ENCODE measurements at places on chromosomes 1 and 21.

GRCh38 chr1:4380564-4381168, 273.7 kb upstream of the AJAP1 start:
- no peak for DNase-seq

DNA sequence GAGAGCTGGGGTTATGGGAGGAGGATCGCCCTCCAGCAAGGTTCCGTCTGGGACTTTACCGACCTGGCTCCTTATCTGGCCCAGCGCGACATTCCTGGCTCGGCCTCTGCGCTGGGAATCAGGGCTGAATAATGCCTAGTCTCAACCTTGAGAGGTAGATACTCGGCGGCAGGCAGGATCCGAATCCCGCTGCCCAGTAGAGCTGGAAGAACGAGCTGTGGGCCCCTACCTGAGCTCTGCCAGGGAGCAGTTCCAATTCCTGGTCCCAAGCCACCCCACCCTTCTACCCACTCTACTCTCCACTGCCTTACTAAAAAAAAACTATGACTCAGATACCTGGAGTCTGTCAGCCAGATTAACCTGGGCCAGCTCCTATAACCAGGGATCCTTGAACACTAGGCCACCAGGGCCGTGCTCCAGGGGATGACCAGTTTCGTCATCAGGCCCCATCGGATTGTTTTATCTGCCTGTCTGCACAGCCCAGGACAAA, 53.6 kb downstream of the RHBG start:
- DNase-seq, result no peak

- no peak for DNase-seq
These were observed 41.8 kb upstream of the RALGPS2 start for GRCh38 chr1:178683291-178683690.

DNA sequence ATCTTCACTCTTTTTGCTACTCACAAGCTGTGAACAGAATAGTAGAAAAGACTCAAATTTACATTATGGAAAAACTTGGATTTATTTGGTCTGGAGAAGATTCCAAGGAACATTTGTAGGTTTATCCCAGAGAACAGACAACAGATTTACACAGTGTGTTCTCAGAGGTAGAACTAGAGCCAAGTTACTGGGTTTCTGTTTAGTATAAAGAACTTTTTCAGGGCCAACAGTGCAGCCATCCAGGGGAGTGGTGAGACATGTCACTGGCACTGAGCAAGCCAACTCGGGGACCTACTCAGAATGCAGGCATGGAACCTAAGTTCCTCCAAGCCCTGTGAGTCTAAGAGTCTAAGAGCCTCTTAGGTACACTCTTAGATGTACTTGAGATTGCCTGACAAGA, 142.6 kb downstream of the OMA1 start:
- no peak for DNase-seq

DNA sequence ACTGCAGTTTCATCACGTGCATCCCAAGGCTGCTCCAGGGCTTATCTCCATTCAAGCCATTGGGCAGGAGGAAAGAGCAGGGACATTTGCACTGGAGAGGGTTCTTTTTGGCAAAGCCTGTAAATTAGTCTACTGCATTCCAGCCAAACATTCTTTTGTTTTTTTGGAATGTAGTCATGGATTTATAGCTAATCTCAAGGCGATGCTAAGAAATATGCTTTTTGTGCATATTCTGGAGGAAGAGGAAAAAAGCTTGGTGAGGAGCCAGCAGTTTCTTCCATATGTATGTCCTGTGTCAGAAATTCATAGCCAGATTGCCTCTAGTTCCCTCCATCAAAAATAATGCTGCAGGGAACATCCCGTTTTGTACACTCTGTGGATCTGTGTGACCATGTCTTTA, 221.4 kb downstream of the BACH1 start:
- DNase-seq, result no peak

DNA sequence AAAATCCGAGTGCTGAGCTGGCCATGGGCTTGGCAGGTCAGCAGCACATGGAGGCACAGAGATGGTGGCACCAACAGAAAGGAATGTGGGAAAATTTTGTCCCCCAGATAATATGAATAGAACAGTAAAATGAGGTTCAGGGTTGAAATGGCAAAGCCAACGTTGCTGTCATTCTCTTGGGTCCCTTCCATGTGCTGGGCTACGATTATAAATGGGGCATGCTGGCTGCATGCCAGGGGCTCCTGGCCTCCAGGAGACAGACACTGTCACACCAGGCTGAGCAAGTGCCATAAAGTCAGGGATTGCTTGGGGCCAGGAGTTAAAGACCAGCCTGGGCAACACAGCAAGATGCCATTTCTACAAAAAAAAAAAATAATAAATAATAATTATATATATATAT, 77.1 kb downstream of the TOMM20 start:
- no peak for DNase-seq

- no peak for DNase-seq
These were observed 13.6 kb downstream of the PPFIA4 start for GRCh38 chr1:203039609-203040512.

DNA sequence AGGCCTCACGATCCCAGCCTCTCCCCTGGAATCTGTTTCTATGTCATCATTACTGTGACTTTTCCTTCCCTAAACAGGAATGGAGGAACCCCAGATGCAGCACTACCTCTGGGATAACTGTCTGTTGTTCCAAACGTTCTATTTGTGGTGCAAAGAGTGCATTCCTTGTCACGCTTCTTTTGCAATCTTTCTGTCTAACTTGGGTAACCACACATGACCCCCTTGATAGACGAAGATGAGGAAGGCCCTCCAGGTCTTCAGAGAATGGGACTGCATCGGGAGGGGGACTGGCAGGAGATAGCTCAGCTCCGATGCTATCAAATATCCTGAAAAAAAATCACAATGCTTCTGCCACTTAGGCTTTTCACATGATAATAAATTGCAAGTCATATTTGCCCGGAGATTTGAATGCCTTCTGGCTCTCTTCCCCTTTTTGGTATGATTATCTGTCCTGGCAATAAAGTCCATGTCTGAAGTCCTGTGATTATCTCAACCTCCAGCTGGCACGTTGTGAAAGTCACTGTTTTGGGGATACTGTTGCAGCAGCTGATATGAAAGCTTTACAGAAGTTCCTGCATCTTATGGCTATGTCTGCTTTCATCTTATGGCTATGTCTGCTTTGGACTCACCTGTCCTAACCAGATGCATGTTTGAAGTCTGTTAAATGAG, 148.7 kb upstream of the LMO4 start:
- no peak for DNase-seq

DNA sequence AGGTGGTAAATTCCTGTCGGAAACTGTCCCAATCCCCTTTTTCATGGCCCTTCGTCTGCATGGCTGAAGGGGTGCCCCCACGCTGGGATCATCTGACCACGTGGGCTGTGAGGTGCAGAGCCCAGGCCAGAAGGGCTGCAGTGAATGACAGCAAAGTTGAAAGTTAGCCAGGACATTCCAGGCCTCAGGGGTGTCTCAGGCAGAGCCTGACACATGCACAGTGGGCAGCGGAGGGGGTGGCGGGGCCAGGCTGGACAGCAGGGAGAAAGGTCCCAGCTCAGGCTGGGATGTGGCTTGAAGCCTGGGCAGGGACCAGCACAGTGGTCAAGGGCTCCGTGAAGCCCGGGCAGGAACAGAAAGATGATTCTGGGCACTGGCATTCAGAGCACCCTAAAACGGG, 49.6 kb downstream of the GRIK3 start:
- DNase-seq, result no peak

- no peak for DNase-seq
These were observed 534.2 kb downstream of the LTN1 start for GRCh38 chr21:28458446-28458845.
